ENCODE measurements at places on chromosomes 13 and 19.
A peak's percentile ranks its signal among the peaks of the same experiment; 100 is the strongest.

- no peak for DNase-seq
These were observed 18.4 kb downstream of the PLD3 start for GRCh38 chr19:40366697-40367561.

DNA sequence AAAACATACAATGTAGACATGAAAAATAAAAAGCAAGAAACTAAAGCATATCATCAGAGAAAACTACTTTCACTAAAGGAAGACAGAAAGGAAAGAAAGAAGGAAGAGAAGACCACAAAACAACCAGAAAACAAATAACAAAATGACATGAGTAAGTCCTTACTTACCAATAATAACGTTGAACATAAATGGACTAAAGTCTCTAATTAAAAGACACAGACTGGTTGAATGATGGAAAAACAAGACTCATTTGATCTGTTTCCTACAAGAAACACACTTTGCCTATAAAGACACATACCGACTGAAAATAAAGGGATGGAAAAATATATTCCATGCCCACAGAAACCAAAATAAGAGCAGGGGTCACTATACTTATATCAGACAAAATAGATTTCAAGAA, 46.0 kb downstream of the RB1 start:
- DNase-seq, result no peak

GRCh38 chr19:51460164-51460992, 2.1 kb upstream of the SIGLEC8 start:
- no peak for DNase-seq

- DNase-seq, result no peak
These were observed 24.9 kb upstream of the TPM4 start for GRCh38 chr19:16051254-16052025.

GRCh38 chr13:53129864-53130393, 101.3 kb downstream of the OLFM4 start:
- no peak for DNase-seq

DNA sequence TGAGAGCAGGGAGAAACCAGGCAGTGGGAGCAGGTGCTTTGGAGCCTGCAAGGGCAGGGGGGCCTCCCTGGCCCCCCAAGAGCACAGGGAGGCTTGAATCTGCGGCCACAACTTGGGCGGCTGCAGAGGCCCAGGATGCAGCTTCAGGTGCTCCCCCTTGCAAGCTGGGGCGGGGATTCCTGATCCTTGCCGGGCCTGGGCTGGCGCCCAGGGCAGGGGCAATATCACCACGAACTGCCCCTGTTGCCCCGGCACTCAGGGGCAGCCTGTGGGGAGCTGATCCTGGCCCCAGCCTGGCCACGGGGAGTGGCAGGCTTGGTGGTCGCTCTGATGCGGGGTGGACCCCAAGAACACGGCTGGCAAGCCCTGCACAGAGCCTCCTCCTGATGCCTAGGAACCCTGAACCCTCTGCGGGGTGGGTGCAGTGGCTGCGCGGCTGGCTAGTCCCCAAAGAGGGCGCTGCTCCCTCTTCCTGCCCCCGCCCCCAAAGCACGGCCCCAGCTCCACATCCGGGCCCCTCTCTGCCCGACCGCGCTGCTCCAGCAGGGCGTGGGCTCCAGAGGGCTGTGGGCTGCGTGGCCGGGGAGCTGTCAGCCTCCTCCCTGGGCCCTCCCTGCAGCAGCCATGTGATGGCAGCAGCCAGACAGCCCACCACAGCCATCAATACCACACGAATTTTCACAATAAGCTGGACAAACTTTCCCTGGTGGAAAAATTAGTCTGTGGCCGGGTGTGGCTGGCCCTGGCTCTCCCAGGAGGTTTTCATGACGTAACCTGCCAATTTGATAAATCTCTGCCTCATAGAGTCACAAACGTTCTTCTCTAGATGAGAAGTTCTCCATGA, 21.0 kb downstream of the TNFSF9 start:
- DNase-seq, result peak; percentile 14

Data from T-helper 2 cell (primary cell).